Fibroblast of skin of back (primary cell): ENCODE measurements at places on chromosomes 13 and 19.

GRCh38 chr13:69028936-69029335 lies 1078.7 kb upstream of the ATXN8OS start:
- DNase-seq = no peak

GRCh38 chr13:32428581-32429432 lies 877 bp upstream of the N4BP2L1 start:
- no peak for DNase-seq

- no peak for DNase-seq
Observed at GRCh38 chr19:5096536-5096935, 127.6 kb downstream of the KDM4B start.

DNA sequence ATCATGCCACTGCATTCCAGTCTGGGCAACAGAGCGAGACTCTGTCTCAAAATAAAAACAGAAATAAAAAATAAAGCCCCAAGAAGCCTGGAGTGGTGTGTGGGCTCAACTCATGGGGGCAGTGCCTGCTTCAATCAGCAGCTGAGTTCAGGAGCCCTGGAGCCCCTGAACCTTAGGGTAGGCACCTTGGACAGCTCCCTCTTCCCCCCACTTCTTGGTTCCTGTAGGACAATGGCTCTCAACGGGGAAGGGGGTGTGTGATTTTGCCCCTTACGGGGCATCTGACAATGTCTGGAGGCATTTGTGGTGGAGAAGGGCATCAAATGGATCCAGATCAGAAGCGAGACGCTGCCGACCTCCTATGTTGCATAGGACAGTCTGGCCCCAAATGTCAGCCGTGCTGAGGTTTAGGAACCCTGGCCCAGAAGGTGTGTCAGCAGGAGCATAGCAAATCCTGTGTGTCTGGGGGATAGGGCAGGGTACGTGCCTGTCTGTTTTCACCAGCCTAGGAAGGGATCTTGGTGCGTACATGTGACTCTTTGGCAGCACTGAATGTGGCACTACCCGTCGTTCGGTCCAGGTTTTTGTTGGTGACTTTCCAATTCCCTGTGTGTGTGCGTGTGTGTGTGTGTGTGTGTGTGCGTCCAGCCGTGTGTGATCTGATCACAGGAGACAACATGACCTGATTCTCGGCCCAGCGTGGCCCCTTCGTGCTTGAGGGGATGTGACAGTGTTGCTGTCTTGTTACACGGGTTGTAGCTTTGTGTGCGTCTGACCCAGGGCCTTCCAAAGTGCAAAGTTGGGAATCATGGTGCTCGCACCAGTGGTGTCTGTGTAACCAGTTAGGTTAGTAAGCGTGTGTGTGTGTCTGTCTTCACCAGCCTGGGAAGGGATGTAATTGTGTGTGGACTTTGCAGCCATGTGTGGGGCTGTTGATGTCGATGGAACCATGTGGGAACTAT lies 7.5 kb downstream of the IGLON5 start:
- no peak for DNase-seq

DNA sequence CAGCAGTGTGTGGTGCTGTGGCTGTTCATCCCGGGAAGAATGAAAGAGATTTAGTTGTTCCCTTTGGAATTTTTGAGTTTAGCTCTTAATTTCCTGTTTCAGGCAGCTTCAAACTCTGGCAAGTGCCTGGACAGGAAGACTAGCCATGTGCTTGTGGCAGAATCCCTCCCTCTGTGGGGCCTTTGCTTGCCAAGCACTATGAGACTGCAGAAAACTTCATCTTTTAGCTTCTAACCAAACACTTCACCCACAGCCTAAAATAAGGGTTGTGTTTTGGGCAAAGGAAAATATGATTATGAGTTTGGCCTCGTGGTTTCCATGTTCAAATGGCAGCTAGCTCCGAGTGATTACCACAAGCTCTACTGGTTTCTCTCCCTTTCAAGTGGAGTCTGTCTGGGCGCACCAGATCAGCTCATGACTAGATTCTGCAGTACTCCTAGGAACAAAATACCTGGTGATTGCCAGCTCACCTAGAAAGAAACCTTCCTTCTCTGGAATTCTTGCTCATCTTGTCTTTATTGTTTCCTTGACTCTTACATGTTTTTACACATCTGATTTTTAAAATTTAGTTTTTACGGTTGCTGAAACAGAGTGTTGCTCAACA lies 707.5 kb downstream of the SLITRK6 start:
- DNase-seq = no peak

GRCh38 chr13:27790523-27790922 lies 1.8 kb upstream of the GSX1 start:
- DNase-seq = no peak
